ENCODE measurements at places on chromosomes 2 and 18. TPM values are rescaled to one million over a fixed set of nuclear protein-coding genes. Genes with fewer than 3 reads are reported as not detected.
A peak's percentile ranks its signal among the peaks of the same experiment; 100 is the strongest.

DNA sequence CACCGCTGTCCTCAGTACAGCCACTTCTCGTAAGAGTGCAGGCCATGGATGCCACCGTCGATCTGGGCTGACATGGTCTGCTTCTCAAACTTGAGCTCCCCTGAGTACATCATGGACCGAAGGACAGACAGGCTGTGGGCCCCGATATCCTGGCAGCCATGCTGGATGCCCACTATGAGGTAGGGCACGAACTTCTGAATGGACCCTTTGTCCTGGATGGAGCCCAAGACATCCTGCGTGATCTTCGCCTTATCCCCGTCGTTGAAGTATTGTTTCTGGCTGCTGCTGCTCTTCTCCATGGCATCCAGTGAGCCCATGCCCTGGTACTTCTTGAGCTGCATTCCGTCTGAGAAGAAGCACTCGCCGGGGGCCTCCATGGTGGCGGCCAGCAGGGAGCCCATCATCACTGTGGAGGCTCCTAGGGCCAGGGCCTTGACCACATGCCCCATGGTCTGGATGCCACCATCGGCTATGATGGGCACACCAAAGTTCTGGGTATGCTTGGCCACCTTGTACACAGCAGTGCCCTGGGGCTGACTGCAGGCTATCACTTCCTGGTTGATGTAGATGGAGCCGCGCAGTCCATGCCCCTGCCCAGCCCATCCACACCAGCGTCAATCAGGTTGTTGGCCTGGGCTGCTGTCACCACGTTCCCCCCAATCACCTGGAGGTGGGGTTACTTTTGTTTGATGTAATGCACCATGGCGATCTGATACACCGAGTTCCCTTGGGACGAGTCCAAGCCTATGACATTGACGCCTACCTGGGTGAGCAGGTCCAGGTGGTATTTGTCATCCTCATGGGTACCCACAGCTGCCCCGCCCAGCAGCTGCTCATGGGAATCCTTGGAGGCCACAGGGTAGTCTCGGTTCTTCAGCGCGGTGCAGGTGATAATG lies 21.8 kb downstream of the CFLAR start:
- DNase-seq, result no peak

DNA sequence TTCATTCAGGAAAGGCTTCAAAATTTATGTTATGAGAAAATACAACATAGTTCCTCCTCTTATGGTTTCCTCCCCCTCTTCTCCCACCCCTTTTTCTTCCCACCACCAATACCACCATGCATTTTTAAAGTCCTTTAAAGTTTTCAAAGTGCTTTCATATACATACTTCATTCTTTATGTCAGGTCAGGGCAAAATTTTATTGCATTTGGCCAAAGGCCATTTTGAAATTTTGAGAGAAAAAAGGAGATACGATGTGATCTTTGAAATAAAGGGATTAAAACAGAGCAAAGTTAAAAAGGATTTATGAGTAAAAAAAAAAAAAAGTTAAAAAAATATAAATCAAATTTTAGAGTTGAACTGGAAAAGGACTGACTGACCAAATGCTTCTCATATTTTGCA lies 792.5 kb upstream of the FANCL start:
- no peak for DNase-seq

- no peak for DNase-seq
These were observed 255.6 kb upstream of the CTAGE1 start for GRCh38 chr18:22673182-22673862.

GRCh38 chr18:48847807-48848486 lies 102.8 kb downstream of the SMAD7 start:
- no peak for DNase-seq

DNA sequence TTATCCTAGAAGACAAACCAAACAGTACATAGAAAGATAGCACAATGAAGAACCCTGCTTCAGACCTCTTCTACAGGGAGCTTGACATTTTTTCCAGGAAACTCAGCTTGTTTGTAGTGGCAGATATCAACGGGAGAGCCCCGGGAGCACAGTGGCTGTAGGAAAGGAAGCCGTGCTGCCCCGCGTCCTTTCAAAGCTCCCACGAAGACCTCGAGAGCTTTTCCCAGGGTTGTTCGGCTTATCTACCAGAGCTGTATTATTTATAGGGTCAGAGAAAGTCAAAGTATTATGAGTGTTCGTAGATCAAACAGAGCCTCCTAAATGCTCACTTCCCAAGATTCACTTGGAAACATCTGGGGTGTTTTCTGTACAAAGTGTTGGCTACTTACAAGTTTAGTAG lies 167.1 kb upstream of the COPS8 start:
- DNase-seq, result no peak

DNA sequence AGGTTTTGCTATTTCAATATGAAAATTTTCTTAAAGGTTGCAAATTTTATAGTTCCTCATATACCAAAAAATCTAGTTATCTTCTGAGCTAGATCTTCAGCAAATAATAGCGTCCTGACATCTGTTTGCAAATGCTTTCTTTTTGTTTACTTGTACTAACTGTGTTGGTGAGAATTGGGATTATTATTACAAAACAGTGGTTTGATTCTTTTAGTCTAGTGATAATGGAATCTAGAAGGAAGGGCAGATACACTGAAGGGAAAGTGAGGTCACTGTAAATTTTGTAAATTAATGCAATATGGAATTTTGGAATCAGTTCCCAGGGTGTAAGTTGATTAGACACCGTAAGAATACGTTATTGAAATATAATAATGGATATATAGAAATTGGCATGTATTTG lies 36.2 kb upstream of the NT5C1B start:
- no peak for DNase-seq

- DNase-seq, result no peak
These were observed 64.7 kb upstream of the GLI2 start for GRCh38 chr2:120670771-120671480.

GRCh38 chr18:40159141-40160017 lies 1795.7 kb upstream of the PIK3C3 start:
- DNase-seq, result no peak

- no peak for DNase-seq
These were observed 4.3 kb downstream of the MCEE start for GRCh38 chr2:71125506-71126294.

- no peak for DNase-seq
These were observed 85.5 kb downstream of the DSC3 start for GRCh38 chr18:30957066-30957465.

- DNase-seq, result no peak
These were observed 423.3 kb downstream of the CMPK2 start for GRCh38 chr2:6442252-6442985.

DNA sequence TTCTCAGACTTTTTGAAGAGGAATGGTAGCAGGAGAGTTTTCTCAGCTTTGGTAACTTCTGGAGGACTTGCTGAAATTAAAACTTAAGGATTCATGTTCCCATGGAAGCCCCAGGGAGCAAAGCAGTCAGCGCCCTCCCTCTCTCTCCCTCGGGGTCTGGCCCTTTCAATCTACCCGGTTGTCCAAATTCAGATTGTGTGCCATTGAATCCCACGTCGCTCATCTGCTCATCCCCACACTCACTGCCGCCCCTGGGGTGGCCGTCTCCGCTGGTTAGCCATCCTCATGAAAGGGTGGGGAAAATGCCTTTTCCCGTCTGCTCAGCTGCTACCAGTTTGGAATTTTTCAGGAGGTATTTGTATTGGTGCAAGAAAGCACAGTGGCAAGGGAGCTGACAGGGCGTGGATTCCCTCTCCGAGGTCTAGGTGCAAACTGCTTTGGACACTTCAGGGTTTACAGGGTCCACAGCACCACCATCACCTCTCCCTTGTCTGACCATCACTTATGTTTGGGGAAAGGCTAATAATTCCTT lies 27.1 kb downstream of the MCFD2 start:
- no peak for DNase-seq

- DNase-seq, result peak; percentile 26
These were observed 17.7 kb upstream of the MAL start for GRCh38 chr2:95007822-95008221.

- no peak for DNase-seq
These were observed 39.8 kb downstream of the TTN start for GRCh38 chr2:178767094-178768060.

DNA sequence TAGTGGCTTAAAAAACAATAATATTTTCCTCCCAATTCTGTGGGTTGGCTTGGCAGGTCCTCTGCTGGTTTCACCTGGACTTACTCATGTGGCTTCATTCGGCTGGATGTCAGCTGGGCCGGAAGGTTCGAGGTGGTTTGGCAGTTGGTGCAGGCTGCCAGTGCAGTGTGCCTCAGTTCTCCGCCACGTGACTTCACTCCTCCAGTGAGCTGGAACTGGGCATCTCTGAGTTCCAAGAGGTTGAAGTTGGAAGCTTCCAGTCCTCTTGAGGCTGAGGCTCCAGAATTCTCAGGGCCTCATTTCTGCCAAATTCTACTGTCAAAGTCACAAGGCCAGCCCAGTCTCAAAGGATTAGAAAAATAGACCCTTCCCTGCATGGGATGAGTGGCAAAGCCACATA lies 83.4 kb upstream of the B3GNT7 start:
- no peak for DNase-seq

GRCh38 chr18:4236940-4237663 lies 218.0 kb downstream of the DLGAP1 start:
- no peak for DNase-seq

GRCh38 chr2:186042207-186043028 lies 303.8 kb downstream of the FSIP2 start:
- DNase-seq, result no peak

DNA sequence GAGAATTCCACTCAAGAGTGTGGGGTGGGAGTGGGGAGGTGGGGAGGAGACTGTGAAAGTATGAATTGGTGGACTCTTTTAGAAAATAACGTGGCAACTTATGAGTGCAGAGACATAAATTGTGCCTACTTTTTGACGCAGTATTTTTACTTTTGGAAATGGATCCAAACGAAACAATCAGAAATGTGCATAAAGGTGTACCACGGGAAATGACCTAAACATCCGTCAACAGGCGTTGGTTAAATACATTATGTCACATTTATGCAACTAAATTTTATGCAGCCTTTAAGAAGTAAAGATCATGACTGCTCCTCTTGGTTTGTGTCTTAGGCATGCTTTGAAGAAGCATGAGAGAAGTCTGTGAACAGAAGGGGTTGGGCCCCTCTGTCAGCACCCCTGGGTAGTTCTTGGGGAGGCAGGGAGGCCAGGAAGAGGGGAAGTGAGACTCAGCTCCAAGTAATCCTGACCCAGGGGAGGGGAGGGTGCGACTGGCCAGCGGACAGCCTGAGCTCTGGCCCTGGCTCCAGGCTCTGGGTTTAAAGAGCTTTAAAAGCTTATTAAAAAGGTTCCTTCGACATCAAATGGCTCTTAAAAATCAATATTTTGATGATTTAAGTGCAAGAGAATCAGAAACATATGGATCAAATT lies 126.4 kb upstream of the HAAO start:
- DNase-seq, result no peak

IL18RAP gene
- not detected for total RNA-seq

WDR33 gene
- total RNA-seq, result 54.5 TPM

PLEK gene
- total RNA-seq, result not detected

KIF1A gene
- total RNA-seq, result 439 TPM

COBLL1 gene
- total RNA-seq, result 0.91 TPM

TPO gene
- not detected for total RNA-seq

RESP18 gene
- total RNA-seq, result not detected

C2orf15 gene
- total RNA-seq, result 0.34 TPM

RFX8 gene
- 1.0 TPM for total RNA-seq

TMEM169 gene
- 166 TPM for total RNA-seq

All from glutamatergic neuron (in vitro differentiated cells).